EH (cell line): ENCODE measurements at places on chromosomes 11 and 22.

DNA sequence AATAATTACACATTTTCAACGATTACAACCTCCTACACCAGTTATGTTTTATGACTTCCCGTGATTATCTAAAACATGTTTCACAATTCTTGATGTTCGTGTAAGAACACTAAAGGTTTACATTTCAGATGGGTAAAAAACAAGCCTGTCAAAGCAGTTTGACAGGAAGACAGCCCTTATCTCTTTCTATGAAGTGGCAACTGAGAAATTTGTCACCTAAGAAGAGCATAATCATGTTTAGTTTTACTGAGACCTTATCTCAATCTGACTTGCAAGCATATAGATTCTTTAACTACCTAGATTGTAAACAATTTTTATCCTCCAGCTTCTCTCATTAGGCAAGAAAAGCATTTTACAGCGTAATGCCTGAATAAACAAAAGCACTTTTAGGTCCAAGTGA is 218.4 kb upstream of the ZBED5 start:
- DNase-seq: no peak

- DNase-seq: no peak
These were observed 92.9 kb downstream of the TRAF6 start for GRCh38 chr11:36417154-36417553.

DNA sequence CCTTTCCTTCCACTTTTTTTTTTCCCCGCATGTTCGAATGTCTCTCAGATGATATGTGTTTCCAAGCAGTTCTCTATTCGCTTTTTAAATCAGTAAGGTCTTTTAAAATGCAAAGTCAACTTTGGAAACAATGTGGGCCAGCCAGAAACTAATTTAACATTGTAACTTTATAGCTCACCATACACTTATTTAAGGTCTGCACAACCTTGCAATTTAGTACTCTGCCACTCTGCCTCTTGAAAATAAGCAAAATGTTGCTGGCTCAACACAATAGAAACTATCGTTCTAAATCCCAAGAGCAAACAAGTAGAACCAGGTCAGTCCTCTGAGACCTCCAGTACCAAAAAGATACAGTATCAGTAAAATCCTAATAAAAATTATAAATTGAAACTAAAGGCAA is 109.0 kb downstream of the SIK3 start:
- DNase-seq: no peak

- no peak for DNase-seq
These were observed 200.9 kb downstream of the MYO18B start for GRCh38 chr22:25942856-25943411.

GRCh38 chr11:76263657-76264056 is 57.4 kb upstream of the WNT11 start:
- DNase-seq: peak; percentile 9

DNA sequence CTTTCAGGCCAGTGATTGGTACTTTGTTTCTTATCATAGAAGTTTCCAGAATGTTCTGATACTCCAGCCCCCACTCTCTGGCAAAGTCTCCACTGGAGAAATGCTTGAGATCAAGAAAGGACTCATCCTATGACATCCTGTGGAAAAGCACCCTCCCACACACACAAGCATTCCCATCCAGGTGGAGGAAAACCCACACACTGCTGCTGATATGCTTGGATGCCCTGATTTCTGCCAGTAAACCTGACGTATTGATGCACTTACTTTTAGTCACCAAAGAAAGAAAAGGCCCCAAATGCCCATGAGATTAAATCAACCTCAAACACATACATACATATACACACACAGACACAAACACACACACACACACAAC is 9.2 kb upstream of the SLC5A12 start:
- no peak for DNase-seq

- no peak for DNase-seq
These were observed 3.3 kb downstream of the USP47 start for GRCh38 chr11:11845071-11845470.

DNA sequence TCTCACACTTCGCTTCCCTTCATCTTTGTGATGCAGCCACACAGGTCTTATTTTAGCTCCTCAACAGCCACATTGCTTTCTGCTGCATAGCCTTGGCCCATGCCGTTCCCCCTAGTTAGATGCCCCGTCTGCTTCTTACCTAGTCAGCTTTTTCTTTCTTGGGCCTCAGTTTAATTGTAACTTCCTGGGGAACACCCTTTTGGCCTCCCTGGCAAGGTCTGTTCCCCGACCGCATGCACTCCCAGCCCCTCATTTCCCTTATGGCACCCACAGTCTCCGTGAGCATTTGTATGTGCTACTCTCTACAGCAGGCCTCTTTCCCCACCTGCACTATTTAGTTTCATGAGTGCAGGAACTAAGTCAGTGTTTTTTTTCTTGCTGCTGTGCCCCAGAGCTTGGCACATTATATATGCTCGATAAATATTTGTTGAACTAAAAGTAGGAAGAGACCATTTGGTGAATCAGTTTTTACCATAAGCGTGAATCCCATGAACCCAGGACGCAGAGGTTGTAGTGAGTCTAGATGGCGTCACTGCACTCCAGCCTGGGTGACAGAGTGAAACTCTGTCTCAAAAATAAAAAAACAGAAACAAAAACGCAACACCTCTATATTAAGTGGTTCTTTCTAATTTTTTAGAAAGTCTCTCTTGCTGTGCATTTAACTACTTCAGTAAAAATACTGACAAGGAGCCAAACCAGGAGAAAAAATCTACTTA is 38.5 kb downstream of the TNRC6B start:
- DNase-seq: no peak

- no peak for DNase-seq
These were observed 45.6 kb upstream of the CHRM4 start for GRCh38 chr11:46437122-46437689.

DNA sequence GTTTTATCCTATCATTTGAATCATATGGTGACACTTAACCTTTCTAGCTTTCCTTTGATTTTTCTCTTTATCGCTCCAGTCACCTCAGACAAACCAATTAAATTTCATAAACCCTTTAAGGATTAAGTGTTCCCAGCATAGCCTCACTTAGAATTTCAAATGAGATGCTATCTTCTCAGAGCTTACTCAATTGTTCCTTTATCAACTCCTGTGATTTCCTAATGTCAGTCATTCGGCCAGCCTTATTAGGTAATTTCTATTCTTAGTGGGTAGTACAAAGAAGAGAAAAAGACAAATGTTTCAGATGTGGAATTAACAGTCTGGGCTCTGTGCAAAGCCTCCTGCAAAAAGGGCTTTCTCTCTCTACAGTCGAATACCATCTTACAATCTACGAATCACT is 77.1 kb upstream of the CCDC90B start:
- DNase-seq: no peak

GRCh38 chr22:47573141-47573540 is 810.7 kb downstream of the TBC1D22A start:
- no peak for DNase-seq

- no peak for DNase-seq
These were observed 16.8 kb upstream of the MFRP start for GRCh38 chr11:119363081-119363850.

DNA sequence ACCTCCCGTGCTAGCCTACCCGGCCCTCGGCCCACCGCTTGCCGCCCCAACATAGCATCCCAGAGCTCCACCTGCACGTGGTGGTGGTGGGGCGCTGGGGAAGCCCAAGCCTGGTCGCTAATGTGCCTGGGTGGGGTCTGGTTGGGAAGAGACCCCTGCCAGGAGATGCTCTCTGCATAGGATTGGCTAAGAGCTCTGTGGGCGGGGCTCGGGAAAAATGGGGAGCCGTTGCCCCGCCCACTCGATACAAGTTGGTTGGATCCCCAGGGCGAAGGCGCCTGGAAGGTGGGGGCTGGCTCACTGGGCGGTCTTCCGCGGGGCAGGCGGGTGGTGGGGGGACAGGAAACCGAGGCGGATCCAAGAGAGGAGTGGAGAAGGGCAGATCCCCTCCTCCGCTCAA is 7.6 kb downstream of the LRRC10B start:
- DNase-seq: no peak

DNA sequence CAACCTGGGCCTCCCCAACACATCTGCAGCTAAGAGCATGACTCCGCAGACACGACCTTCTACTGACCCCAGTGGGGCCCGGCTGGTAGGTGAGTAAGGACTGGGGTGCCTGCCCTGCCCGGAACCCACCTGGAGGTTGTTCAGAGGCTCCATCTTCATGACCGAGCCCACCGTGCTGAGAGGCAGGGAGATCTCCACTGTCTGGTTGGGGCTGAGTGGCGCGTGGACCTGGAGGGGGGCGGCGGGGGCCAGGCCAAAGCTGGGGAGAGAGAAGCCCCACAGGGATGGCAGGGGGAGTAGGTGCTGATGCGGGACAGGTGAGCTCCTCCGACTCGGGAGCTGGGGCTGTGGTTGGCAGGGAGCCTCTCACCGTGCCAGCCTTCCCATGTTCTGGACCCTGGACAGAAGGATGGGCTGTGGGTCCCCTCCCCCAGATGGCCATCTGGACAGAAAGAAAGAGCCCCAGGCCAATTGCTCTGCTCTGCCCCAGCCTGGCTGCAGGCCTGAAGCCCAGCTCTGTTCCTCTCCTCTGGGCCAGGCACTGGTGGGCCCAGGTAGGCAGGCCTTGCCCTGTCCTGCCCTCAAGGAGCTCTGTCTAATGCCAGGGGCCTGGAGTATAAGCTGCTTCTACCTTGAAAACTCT is 16.3 kb upstream of the RASL10A start:
- no peak for DNase-seq

GRCh38 chr11:116360221-116360941 is 412.4 kb downstream of the BUD13 start:
- no peak for DNase-seq

GRCh38 chr22:45007391-45008185 is 2.2 kb downstream of the PHF21B start:
- DNase-seq: peak; percentile 19
